ENCODE measurements at places on chromosomes 16 and 17.

GRCh38 chr16:51402785-51403184 lies 251.7 kb upstream of the SALL1 start:
- DNase-seq: no peak

DNA sequence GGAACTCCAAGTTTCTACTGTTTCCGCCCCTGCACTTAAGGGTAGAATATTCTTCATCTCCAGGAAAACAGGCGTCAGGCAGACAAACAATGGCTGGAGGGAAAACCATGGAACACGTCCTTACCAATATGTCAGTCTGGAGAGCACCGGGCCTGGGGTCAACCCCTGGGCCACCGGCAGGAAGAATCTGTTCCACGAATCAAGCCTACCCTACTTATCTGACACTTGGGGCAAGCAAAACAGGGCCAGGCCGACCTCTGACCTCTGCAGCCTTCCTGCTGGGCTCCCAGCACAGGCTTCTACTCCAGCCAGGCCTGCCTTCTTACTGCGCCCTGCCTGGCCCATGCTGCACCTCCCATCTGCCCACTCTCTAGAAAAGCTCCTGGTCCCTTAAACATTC lies 10.1 kb downstream of the VAC14 start:
- no peak for DNase-seq

GRCh38 chr17:33968350-33969044 lies 286.6 kb upstream of the CCL2 start:
- no peak for DNase-seq

DNA sequence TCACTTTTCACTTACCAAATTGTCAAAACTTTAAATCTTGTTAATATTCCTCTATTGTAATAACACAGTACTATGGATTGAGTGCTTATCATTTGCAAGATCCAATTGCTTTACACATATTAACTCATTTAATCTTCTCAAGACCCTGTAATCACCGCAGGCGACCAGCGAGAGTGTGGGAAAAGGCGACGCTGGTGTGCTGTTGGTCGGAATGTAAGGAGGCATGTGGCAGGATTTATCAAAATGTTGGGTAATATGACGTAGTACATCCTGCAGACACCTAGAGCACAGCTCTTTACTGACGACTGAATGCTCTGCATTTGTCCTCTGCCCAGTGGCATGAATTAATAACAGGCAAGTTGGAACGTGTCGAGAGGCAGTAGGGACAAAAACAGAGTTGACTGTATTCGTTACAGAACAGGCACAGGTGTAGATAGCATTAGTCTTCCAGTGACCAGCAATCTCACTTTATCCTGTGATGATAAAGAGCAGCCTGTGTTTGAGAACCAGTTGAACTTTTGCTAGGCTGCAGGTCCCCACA lies 80.3 kb downstream of the TNRC6C start:
- DNase-seq: peak; percentile 96

DNA sequence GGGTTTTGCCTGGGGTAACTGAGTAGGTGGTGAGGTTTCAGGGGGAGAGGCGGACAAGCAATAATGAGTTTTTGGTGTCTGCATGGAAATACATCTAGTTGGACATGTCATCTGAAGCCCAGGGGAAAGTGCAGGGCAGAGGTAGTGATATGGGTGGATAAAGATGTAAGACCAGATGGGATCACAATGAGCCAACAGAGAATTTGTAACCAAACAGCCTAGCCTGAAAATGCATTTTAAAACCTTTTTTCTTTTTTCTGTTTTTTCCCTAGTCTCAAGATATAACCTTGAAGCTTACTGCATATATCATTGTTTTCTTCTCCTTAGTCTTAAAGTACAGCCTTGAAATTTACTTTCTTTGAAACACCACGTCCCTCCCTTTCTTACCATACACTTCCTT lies 3.7 kb upstream of the ZNF19 start:
- DNase-seq: no peak

GRCh38 chr17:30824002-30824355 lies 513 bp downstream of the CRLF3 start:
- no peak for DNase-seq

DNA sequence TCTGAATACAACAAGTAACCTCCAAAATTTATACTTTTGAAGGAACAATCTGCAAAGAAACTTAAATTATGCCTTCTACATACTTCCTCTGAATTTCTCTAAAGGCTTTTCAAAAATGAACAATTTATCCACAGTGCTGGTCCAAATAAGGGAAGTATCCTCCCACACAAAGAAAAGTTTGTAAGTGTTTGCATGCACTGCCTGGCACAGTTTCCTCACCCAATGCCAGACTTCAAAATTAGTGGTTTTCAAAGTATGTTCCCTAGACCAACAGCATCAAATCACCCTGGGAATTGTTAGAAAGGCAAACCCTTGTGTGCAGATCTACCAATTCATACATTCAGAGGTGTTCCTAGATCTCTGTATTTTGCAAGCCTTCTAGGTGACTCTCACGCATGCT lies 82.5 kb downstream of the PCTP start:
- DNase-seq: no peak
